Thoracic aorta (tissue), 2 donors: ENCODE measurements at places on chromosomes 1 and 21. TPM values are rescaled to one million over a fixed set of nuclear protein-coding genes. Genes with fewer than 3 reads are reported as not detected.

DNA sequence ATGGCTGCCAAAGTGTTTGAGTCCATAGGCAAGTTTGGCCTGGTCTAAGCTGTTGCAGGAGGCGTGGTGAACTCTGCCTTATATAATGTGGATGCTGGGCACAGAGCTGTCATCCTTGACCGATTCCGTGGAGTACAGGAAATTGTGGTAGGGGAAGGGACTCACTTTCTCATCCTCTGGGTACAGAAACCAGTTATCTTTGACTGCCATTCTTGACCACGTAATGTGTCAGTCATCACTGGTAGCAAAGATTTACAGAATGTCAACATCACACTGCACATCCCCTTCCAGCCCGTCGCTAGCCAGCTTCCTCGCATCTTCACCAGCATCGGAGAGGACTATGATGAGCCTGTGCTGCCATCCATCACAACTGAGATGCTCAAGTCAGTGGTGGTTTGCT, 215.8 kb upstream of the JUN start:
- DNase-seq: no peak

DNA sequence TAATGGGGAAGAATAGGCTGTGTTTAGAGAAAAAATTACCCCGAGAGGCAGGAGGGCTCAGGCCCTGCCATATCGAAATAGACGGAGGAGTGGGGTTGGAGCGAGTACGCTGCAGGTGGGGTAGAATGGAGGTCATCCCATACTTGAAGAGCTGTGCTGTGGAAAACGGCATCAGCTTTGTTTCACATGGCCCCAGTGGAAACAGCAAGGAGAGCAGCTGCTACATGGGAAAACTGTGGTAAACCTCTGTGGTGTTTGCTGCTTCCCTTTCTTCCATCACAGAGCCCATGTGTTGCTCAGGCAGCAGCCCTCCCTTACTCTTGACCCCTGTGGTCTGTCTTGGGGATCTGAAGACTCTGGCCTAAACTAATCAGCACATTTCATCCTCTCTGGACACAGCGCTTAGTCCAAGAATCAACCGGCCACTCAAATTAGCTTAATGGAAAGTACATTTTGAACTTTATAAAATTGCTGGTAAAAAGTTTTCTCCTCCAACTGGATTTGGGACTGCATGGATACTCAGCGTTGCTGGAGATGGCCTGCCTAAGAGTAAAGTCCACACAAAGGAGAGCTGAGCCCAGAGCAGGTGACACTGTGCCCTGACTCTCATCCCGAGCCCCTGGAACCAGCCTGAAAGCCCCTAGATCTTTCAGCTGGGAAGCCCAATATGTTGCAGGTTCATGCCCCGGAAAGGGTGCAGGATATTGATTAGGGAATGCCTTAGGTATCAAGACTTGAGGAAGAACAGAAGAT, 127.1 kb upstream of the GADD45A start:
- no peak for DNase-seq

- DNase-seq: no peak
Observed at GRCh38 chr1:224432146-224432545, 2.5 kb downstream of the WDR26 start.

Gene NIT1
- 42.1 TPM for total RNA-seq

- DNase-seq: no peak
Observed at GRCh38 chr1:76390456-76390855, 315.9 kb downstream of the ST6GALNAC3 start.

DNA sequence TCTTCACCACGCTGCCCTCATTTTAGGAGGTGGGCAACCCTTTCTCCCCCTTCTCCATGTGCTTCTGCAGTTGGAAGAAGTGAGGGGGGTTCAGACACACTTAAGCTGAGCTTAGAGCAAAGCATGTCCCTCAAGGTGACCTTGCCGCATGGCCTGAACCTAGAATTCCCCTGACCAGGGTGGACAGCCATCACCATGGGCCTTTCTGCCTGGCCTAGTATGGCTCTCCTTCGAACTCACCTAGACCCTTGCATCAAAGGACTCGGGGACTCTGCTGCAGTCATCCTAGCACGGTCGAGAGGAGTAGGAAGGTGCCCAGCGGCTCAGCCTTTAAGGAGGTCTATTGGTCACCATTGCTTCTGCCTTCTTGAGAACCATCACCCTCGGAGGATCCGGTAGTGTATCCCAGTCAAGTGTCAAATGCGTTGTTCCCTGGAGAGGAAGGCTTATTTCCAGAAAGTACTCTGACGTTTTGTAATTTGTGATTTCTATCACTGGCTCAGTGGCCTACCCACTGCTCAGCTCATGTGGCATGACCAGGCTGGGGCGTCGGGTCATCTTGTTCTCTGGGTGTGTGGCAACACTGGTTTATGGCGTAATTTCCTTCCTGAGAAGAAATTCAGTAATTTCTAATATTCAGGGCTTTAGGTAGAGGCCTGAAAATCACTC, at the start of gene KCNE1:
Gene KCNE1, minus strand, starts transcription at position 424 of the 669 bp plus-strand sequence. CDS start 62,576 bp downstream, outside the sequence.
- no peak for DNase-seq

GRCh38 chr1:41243079-41243385, 926 bp upstream of the SCMH1 start:
- DNase-seq: no peak

GRCh38 chr1:56917356-56917755, 48.5 kb downstream of the C8B start:
- DNase-seq: no peak

Gene CXADR
- total RNA-seq: not detected

- no peak for DNase-seq
Observed at GRCh38 chr1:241647658-241648057, 4.4 kb upstream of the WDR64 start.

Gene ITLN2
- total RNA-seq: not detected

- DNase-seq: no peak
Observed at GRCh38 chr21:46411691-46412090, 47.0 kb upstream of the DIP2A start.

DNA sequence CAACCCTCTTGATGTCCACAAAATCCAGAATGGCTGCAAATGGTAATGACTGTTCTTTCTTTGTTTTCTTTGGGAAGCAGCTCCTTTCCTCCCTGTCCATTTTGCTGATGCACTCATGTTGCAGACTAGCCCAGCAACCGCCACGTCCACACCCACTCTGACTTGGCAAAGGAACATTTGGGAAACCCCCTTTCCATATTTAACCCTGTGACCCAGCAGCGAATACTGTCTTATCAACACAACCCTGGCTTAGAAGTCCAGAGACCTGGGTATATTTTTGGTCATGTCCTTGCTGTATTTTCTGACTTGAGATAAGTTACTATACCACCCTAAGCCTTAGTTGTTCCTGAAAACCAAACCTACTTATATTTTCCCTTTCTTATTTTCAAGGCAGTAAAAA, 18.1 kb upstream of the SHE start:
- no peak for DNase-seq

GRCh38 chr1:94912263-94913184, 14.4 kb downstream of the CNN3 start:
- no peak for DNase-seq

DNA sequence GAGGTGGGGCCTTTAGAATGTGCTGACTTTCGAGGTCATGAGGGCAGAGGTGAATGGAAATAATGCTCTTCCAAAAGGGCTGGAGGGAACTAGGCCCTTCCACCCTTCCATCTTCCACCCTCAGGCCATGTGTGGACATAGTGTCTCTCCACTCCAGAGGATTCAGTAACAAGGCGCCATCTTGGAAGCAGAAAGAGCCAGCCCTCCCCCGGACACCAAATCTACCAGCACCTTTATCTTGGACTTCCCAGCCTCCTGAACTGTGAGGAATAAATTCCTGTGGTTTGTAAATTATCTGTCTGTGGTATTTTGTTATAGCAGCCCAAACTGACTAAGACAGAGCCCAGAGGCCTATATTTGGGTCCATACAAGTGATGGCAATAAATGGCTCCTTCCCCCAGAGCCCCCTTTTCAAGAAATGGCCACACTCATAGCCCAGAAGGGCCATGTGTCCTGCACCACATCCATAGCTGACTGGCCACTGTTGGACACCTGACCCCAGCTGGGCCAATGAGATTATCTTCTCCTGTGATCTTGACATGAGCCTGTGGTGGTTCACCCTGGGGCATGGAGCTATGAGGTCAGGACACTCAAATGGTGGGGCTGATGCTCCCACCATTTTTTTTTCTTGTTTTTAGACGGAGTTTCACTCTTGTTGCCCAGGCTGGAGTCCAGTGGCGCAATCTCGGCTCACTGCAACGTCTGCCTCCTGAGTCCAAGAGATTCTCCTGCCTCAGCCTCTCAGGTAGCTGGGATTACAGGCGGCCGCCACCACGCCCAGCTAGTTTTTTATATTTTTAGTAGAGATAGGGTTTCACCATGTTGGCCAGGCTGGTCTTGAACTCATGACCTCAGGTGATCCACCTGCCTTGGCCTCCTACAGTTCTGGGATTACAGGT, 114.9 kb downstream of the RRAGC start:
- DNase-seq: no peak

- DNase-seq: no peak
Observed at GRCh38 chr1:231485029-231485784, 43.3 kb upstream of the TSNAX start.

- DNase-seq: no peak
Observed at GRCh38 chr1:167122568-167122967, 28.7 kb downstream of the STYXL2 start.

DNA sequence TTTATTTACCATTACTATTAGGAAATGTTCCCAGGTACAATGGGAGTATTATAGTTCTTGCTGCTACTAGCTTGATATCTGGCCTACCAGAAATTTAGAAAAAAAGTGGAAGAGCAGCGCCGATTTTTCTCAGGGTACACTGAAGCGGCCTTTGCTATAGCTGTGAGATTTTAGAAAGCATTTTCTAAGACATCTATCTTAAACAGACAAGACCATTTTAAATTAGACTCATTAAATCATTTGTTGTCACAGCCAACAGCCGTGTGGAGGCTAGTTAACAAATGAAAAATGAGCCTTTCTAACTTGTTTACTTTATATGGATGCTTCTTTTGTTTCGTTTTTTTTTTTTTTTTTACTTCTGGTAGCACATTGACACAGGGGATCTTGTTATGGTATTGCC, 183.2 kb upstream of the ZRANB2 start:
- no peak for DNase-seq

GRCh38 chr1:64934115-64934877, 32.1 kb downstream of the JAK1 start:
- no peak for DNase-seq

GRCh38 chr1:49351768-49352167, 575.1 kb upstream of the BEND5 start:
- no peak for DNase-seq

DNA sequence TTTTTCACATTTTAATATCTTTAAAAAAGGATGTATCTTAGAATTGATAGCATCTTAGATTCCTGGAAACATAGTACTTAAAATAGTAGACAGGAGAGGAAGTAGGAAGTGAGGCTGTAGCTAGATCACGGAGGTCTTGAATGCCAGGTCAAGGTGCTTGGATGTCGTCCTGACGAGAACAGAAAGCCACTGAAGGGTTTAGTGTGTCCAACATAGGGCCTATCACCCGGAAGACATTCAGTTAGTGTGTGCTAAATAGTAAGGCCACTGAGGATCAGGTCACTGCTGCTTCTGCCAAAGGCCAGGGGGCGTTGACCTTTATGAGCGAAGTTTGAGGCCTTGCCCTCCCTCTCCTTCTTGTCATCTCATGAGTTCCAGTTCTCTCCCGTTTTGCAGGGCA, 35.7 kb downstream of the RAB3B start:
- DNase-seq: no peak

DNA sequence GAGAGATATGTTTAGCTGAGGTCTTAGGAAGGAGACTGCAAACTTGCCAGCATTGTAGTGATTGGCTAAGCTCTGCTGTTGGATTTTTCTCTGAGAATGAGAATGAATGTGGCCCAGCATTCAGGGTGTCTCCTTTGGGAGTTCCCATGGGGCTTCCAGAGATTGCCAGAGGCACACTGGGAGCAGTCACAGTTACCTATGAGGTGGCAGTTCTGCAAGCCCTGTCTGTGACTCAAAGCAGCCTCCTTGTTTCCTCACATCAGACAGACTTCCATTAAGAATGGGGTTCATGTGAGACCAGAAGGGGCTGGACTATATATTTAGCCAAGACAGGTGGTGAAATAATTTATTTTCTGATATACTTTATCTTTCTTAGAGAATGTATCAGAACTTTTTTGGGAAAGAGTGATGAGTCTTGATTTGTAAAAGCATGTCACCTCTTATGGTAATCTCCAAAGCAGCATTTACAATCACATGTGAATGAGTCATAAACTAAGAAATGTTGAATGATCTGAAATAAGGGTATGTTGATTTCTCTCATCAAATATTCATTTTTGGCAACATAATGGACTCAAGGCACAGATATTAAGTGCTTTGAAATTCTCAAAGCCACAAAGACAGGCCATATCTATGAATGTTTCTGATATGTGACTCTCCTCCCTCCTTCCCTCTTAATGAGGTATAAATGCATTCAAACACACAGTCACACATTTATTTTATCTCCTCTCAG, 9.5 kb upstream of the SLC19A2 start:
- no peak for DNase-seq

GRCh38 chr1:229412056-229412455, 21.8 kb downstream of the ACTA1 start:
- no peak for DNase-seq

GRCh38 chr21:34203851-34204420, 130.6 kb downstream of the MRPS6 start:
- DNase-seq: no peak

DNA sequence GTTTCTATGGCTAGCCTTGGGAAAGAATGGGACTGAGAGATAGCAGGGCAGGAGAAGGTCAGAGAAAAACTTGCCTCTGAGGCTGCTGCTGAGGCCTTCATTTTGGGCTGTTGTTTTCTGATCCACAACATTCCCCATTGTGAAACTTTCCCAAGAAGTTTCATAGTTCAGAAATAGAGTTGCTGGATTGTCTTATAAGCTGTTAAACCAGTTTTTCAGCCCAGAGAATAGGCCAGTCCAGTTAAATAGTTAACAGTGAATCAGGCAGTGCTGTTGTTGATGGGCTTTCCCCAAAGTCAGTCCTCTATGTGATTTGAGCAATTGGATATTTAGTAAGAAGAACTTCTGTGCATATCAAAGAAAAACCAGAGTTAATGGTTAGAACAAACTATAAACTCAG, 77.0 kb downstream of the C21orf91 start:
- no peak for DNase-seq

Gene PRCC
- total RNA-seq: 22.9 TPM

Gene ADAMTSL4
- 45.1 TPM for total RNA-seq

Gene NTRK1
- 0.81 TPM for total RNA-seq

Gene TEDDM1
- not detected for total RNA-seq

DNA sequence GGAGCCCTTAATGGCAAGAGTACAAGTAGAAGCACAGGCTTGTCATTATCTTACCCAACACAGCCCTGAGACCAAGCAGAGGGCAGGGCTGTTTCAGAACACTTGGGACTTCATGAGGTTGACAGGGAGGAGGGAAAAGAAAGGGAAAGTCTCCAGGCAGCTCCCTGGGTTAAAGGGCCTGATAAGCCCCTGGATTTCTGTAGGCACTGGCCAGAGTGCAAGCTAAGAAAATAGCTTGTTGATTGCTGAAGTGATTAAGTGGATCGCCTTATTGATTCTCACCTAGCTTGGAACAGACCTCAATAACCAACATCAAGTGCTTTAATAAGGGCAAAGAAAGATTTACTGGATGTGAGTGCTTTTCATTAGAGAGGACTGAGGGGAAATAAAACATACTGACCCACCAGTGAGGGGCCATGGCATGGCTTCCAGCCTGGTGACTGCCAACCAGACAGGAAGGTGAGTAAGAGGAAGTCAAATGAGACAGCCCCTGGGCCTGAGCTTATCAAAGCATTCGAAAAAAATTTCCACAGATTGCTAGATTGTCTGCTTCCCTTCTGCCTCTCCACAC, 121.4 kb upstream of the NFIA start:
- DNase-seq: no peak
